ENCODE measurements at places on chromosomes 7 and 10. TPM values are rescaled to one million over a fixed set of nuclear protein-coding genes. Genes with fewer than 3 reads are reported as not detected.

DNA sequence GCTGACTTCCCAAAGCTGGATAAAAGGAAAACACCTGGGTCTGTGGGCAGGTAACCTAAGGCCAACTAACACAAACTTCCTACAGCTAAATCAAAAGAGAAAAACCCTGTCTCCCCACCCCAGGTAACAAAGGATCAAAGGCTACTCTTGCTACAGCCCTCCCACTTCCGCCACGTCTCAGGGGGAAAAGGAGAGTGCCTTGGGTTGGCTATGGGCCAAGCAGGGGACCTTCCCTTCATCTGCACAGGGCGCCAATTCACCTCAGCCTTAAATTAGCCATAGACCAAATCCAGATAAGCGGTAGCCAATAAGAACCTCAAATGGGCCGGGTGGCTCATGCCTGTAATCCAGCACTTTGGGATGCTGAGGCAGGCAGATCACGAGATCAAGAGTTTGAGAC lies 69.1 kb upstream of the LANCL2 start:
- DNase-seq, result no peak

DNA sequence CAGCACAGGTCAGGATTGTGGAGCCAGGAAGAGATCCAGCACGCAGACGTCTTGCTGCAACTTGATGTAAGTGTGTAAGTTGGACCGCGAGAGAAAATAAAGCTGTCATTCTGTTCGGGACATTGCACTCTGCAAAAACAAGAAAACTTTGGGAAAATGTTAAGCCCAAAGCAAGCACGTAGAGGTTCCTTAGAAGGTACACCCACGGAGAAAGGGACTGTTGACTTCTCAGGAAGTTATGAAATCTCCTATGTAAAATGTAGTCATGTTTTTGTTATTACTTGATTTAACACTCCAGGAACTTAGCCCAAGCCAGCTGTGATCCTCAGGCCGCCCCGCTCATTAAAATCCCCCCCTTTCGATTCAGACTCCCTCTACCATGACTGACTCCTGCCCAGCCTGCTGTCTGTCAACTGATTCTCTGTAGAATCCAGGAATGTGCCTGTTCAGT lies 196.1 kb upstream of the TCF7L2 start:
- DNase-seq, result no peak

GRCh38 chr10:11104772-11105675 lies 87.4 kb downstream of the CELF2 start:
- DNase-seq, result no peak

- no peak for DNase-seq
Observed at GRCh38 chr7:105932835-105933477, 30.1 kb upstream of the CDHR3 start.

The GIMAP6 gene
- 29.9 TPM for total RNA-seq

Data from Right ventricle myocardium superior (tissue), 1 donor.